ENCODE measurements at places on chromosomes 12 and 14. TPM values are rescaled to one million over a fixed set of nuclear protein-coding genes. Genes with fewer than 3 reads are reported as not detected.

DNA sequence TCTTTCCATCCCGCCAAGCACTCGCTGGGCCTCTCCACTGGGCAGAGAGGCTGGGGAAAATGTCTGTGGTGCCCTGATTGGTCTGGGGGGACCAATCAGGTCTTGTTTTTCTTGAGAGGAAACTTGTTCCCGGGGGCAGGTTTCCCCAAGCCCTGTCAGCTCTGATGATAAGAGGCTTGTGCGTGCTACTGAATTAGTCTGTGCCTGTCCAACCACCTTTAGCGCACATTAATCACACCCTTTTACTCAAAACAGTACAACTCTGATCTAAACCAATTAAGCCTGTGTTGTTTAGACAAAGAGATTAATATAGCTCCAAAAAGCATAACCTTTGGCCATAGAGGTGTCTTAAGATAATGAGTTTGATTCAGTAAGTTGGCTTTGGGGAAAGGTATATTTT lies 580.4 kb downstream of the VRK1 start:
- DNase-seq = no peak

DNA sequence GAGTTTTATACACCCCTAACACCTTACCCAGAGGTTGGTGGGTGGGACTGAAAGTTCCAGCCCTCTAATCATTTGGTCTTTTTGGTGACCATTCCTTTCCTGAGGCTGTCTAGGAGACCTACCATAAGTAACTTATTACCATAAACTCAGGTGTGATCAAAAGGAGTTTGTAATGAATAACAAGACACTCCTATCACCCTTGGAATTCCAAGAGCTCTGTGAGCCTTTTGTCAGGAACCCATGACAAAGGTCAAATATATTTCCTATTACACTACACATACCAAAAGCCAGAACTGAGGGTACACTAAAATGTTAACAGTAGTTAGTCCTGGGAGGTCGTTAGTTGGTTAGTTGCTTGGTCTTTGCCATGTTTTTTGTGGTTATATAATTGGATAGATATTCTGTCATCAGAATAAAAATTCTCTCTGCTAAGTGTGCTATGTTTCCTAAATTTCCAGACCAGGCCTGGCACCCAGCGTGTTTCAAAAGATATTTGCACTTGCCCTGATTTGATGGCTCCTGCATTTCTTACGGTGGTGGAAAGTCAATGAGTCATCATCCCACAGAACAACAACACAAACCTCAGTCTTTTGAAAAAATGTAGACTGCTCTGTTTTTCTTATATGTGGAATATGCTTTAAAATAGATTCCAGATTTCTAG lies 27.0 kb upstream of the AKAP5 start:
- no peak for DNase-seq

- no peak for DNase-seq
These were observed 19.2 kb downstream of the VDR start for GRCh38 chr12:47885566-47885965.

DNA sequence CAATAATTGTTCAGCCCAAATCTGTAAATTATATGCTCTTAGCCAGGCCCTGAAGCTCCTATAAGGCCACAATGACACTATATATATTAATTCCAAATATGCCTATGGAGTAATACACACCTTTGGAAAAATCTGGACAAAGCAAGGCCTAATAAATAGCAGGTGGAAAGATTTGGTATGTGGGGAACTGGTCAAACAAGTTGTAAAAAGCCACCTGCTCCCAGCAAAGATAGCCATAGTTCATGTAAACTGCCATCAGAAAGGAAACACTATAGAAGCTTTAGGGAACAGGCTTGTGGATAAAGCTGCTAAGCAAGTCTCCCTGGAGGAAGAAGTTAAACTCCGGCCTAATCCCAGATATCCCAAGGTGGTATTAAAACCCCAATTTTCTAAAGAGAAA lies 29.7 kb downstream of the PRMT8 start:
- DNase-seq = no peak

- no peak for DNase-seq
These were observed 309.6 kb upstream of the ATXN7L3B start for GRCh38 chr12:74227846-74228545.

DNA sequence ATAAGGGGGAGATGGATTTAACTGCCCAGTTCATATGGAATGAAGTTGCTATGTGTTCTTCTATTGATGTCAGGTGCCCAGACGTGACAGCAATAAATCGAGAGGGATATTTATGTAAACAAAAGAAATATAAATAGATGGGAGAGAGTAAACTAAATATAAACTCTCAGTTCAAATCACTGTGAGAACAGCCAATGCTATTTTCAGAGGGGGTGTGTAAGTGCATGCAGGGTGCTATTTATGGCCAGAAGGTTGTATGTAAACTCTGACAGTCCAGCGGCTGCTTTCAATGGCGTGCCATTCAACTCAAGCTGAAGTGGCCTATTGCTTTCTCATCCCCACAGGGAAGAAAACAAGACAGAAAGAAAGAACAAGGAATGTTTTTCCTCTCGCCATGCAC lies 127.2 kb downstream of the KCNA5 start:
- no peak for DNase-seq

GRCh38 chr12:27179400-27180214 lies 64.5 kb upstream of the STK38L start:
- peak; percentile 11 for DNase-seq

- no peak for DNase-seq
These were observed 27.4 kb upstream of the PRKD1 start for GRCh38 chr14:29955087-29955486.

DNA sequence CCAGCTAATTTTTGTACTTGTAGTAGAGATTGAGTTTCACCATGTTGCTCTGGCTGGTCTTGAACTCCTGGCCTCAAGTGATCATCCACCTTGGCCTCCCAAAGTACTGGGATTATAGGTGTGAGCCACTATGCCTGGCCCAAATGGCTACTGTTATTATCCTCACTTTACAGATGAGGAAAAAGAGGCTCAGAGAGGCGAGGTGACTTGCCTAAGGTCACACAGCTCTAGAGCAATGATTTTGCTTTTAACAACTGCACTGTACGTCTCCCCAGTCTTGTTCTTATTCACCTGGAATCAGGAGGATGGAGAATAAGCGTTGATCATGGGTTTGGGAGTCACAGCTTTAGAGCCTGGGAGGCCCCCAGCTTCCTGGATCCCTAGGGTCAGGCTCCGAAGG lies 69.8 kb upstream of the NCOR2 start:
- no peak for DNase-seq

GRCh38 chr14:101962503-101962874 lies 1.9 kb upstream of the DYNC1H1 start:
- DNase-seq = peak; percentile 77

DNA sequence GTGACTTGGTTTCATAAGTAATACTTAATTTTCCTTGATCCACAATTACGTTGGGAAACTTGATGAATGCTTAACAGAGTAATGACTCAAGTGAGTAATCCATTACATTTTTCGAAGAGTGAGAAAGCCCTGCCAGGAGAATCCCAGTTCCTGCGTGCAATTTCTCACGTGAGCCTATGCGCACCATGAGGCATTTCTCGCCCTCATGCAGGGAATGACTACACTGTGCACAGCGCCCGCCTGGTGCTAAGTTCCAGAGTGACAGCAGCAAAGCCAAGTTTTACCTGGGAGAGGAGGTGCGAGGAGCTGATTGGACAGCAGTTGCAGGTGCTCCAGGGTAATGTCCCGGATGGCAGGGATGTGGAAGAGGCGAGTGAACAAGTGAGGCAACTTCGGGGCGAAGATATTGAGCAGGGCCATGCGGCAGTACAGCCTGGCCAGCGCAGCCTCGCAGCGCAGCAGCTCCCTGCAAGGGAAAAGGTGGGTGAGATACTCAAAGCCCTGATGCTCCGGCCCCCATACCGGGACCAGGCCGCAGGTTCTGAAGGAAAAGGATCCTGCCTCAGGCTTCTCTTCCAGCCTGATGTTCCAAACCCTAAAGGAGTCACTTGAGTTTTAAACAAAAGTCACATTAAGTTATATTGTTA lies 69.4 kb downstream of the TRAFD1 start:
- DNase-seq = no peak

- no peak for DNase-seq
These were observed 93.6 kb upstream of the CPNE8 start for GRCh38 chr12:38998887-38999482.

DNA sequence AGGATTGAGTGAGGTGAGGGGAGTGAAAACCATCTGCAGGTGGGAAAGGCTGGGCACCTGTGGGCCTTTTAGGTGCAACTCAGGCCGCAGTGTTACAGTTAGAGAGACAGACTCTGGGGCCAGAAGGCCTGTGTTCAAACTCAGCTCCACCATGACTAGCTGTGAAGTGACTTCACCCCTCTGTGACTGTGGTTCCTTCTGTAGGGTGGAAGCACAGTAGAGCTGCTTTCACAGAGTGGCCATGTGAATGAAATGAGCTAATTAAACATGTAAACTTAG lies 25.0 kb downstream of the RBM19 start:
- DNase-seq = no peak

GRCh38 chr12:104457746-104458693 lies 1.3 kb downstream of the CHST11 start:
- peak; percentile 47 for DNase-seq

- DNase-seq = no peak
These were observed 18.0 kb downstream of the PUS7L start for GRCh38 chr12:43740511-43741100.

DNA sequence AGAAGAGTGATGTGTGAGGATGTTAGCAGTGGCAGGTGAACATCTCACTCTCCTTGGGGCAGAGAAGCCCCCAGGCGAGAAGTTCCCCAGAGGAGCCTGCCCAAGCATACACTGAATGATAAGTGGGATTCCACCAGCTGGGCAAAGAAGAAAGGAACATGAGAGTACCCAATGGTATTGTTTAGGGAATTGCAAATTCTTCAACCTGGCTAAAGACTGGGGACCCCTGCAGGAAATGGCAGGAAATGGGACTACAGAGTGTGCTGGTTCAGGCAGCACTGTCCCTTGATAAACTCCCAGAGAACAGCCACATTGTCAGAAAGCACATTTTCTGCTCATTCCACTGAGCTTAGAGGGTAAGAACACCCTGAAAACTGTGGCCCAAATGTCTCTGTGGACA lies 121.3 kb downstream of the RPS29 start:
- DNase-seq = no peak

DNA sequence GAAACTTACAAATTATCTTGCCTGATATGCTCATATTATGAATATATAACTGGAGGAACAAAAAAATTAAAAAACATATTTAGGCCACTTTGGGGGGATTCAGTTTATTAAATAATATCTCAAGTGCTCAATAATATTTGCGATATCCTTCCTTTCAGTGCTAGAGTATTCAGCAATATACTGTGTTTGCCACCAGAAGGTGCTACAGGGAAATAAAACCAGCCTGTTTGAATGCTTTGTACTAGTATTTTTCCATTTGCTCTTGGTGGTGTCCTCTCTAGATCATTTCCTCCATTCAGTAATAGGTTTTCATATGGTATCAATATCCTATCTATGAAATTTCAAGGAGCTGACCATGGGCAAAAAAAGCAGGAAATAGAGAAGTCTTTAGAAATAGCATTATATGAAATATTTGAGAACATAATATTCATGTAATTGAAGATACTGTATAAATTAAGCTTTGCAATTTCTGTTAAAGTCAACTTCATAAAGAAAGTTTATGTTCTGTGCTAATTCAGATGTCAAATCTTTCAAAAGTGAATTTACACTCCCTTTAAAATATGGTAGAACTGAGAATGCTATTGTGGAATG lies 106.2 kb upstream of the NAV3 start:
- no peak for DNase-seq

DNA sequence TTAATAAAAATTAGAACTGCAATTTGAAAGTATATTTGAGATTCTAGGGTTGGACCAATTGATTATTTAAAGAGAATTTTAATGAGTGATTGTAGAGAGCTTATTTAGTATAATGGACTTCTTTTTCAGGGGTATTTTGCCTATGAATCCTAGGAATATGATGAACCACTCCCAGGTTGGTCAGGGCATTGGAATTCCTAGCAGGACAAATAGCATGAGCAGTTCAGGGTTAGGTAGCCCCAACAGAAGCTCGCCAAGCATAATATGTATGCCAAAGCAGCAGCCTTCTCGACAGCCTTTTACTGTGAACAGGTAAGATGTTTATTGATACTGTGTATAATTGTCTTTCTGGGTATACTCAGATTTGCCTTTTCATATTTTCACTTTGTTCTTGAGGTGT lies 35.9 kb upstream of the KCNMB4 start:
- DNase-seq = no peak

- DNase-seq = no peak
These were observed 65.1 kb upstream of the CPM start for GRCh38 chr12:68998041-68998440.

- DNase-seq = no peak
These were observed 140.8 kb downstream of the ERC1 start for GRCh38 chr12:1131811-1132224.

DNA sequence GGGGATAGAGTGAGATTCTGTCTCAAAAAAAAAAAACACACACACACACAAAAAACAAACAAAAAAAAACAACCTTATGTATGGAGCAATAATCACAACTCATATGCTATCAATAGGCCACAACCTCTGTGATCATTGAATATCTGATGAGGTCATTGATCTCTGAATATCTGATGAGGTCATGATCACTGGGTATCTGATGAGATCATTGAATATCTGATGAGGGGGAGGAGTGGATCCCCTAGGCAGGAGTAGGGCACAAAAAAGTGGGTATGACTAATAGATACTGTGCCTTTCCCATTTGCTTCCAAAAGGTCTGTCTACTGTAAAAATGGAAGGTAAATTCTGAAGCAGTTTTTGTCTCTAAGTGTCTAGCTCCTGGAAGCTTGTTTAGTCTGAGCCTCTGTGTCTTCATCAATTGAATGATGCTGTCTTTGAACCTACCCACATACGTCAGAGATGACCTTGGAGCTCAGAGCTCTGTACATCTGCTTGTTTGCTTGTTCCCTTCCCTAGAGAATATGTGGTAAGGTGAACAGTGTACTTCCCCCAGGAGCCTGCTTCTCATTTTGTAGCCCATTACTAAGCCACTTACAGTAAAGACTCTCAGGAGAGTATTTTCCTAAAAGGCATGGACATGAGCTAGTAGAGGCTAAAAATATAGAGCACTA lies 13.6 kb downstream of the PAH start:
- no peak for DNase-seq

DNA sequence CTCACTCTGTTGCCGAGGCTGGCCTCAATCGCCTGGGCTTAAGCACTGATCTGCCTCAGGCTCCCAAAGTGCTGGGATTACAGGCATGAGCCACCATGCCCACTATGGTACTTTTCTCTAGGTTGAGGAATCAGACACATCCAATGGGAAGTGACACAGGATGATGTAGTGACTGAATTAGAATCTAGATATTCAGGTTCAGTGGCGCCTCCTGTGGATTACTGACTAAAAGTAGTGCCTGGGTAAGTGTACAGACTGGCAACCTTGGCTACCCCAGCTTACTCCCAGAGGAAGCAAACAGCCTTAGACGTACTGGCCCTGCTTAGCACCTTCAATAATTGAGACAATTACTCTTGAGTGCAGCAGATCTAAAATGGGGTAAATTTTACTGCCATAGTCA lies 22.8 kb downstream of the GALNT8 start:
- no peak for DNase-seq

GRCh38 chr12:96248136-96248931 lies 54.2 kb downstream of the ELK3 start:
- no peak for DNase-seq

MANSC4 gene
- total RNA-seq = not detected

LRTM2 gene
- not detected for total RNA-seq

TESPA1 gene
- 0.40 TPM for total RNA-seq

DPY19L2 gene
- total RNA-seq = 1.8 TPM

PRR13 gene
- total RNA-seq = 49.0 TPM

FOXG1 gene
- total RNA-seq = not detected

AKAP6 gene
- total RNA-seq = 1.7 TPM

SMCO2 gene
- total RNA-seq = not detected
